ENCODE measurements at places on chromosomes 2 and 18. TPM values are rescaled to one million over a fixed set of nuclear protein-coding genes. Genes with fewer than 3 reads are reported as not detected.
A peak's percentile ranks its signal among the peaks of the same experiment; 100 is the strongest.

DNA sequence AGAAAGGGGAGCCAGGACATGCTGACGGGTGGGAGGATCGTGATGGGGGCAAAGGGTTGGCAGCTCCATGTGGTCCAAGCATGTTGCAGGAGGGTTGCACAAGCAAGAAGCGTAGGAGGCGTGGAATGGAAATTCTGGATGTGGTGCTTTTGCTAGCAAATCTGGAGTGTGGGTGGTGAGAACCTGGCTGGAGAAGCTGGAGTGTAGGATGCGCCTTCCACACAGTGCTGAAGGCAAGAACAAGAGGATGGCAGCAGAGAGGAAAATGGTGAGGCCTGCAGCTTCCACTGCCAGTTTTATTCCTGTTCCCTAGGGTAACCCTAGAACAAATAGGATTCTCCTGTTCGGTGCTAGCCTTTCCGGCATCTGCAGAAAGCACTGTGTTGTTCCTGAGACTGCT lies 22.4 kb downstream of the CREG2 start:
- DNase-seq = no peak

- DNase-seq = no peak
Measured at GRCh38 chr2:168216351-168217005, 30.9 kb downstream of the STK39 start.

- DNase-seq = no peak
Measured at GRCh38 chr2:230974096-230974913, 21.6 kb upstream of the SPATA3 start.

- no peak for DNase-seq
Measured at GRCh38 chr18:46793565-46793964, 36.7 kb upstream of the ST8SIA5 start.

GRCh38 chr2:86686905-86687304 lies 33.2 kb upstream of the RMND5A start:
- no peak for DNase-seq

The ACYP2 gene
- polyA plus RNA-seq = 27.6 TPM

The EVA1A gene
- polyA plus RNA-seq = 5.0 TPM

GRCh38 chr2:45210462-45211195 lies 201.4 kb upstream of the SIX2 start:
- DNase-seq = no peak

DNA sequence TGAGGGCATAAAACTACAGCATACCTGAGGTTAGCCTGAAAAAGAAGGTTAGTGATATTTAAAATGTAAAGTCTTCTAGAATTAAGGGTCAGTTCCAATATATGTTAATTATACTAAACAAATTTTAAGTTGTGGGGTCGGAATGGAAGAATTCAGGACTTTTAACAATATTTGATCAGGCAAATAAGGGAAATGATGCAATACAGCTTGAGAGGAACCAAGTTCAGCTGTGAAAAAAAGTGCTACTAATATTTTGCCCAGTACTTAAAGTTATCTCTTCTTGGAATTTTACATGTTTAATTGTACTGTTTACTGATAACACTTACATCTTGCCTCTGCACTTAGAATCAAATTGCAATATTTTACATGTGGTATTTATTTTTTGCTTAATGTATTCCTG lies 345.5 kb upstream of the CWC22 start:
- no peak for DNase-seq

DNA sequence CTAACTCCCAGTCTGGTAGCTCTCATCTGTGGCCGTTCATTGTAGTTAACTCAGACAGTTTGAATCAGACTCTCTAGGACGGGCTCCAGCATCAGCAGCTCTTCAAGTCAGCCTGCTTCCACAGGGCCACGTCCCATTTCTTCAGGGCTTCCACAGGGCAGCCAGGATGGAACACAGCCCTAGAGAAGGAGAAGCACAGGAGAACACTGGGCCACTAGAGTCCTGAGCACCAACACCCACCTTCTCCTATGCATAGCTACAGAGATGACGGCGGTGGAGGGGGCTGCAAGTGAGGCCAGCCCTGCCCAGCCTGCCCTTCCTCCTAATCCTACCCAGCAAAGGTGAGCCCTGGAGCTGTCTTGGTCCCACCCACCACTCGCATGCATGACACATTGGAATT lies 10.2 kb upstream of the TEX261 start:
- DNase-seq = no peak

DNA sequence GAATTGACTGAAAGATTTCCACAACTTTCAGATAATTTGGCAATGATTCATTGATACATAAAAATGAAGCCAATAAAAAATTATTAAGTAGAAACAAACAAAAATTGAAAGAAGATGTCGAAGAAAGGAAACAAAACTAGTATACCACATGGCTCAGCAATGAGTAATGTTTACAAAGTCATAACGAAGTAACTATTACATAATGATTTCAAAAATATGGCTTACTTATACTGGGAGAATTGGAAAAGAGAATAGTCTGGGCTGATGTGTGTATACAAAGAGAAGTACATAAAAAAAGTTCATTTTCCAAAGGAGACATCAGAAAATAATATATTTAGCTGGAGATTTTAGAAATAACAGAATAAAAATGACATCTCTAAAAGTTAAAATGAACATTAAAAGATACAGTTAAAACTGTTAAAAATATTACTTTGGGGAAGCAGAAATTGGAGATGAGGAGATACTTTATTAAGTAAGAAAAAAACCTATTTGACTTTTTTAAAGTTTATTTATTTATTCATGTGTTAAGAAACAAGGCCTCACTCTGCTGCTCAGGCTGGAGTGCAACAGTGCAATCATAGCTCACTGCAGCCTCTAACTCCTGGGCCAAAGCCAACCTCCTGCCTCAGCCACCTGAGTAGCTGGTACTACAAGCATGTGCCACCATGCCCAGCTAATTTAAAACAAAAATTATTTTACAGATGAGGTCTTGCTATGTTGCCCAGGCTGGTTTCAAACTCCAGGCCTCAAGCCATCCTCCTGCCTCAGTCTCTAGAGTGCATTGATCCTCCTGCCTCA lies 409.7 kb upstream of the PIK3C3 start:
- no peak for DNase-seq

DNA sequence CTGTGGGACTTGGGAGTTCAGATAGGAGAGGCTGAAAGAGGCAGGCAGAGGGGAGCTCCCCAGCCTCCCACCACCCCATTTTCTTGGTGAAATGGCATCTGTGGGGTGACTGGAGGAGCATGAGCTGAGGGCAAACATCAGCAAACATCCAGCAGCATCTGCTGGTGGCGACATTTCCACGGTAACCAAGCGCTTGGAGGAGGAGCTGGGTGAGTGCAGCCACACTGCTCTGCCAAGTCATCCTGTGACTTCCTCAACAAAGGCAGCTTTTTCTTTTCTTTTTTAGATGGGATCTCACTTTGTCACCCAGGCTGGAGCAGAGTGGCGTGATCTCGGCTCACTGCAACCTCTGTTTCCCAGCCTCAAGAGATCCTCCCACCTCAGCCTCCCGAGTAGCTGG lies 5.6 kb downstream of the TXNL4A start:
- no peak for DNase-seq

The SPIRE1 gene
- 12.7 TPM for polyA plus RNA-seq

GRCh38 chr2:218876562-218877219 lies 4.0 kb upstream of the WNT10A start:
- DNase-seq = no peak

The SERPINB12 gene
- polyA plus RNA-seq = 0.53 TPM

- no peak for DNase-seq
Measured at GRCh38 chr2:226544596-226545210, 254.9 kb downstream of the IRS1 start.

- DNase-seq = no peak
Measured at GRCh38 chr2:83650161-83650560, 808.9 kb downstream of the SUCLG1 start.

The DLGAP1 gene
- 1.9 TPM for polyA plus RNA-seq

DNA sequence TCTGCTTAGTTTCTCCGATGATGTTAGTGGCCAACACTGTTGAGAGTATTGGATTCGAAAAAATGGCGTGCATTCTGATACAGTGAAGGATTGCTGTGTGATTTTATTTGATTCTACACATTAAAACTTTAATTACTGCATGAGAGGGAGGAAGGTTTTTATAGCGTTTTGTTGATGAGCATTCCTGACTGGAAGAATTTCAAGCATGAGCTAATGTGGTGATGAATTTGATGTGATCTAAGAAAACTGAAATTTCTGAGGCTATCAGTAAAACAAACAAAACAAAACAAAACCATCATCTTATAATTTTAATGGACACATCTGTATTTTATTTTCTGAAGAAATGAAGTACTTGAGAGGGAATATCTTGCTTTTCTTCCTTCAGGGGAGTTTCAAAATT lies 59.6 kb downstream of the ITGB6 start:
- DNase-seq = no peak

The MC5R gene
- 3.1 TPM for polyA plus RNA-seq

- DNase-seq = no peak
Measured at GRCh38 chr18:78780719-78781600, 198.7 kb upstream of the SALL3 start.

DNA sequence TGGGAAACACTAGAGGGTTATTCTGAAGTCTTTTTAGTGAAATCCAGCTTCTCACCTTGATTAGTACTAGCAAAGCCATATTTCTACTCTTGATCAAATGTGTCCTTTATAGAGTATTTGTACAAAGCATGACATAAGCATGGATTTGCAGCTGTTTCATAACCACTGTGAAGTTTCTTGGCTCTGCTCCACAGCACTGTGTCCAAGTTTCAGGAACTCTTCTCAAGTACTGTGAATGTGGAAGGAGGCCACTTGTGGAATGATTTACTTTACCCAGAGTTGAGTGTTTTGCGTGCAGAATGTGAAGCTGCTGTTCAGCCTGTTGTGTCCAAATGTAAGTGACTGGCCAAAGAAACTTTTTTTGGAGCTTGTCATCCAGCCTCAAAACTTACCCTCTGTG lies 16.2 kb upstream of the MAPRE2 start:
- peak; percentile 99 for DNase-seq

DNA sequence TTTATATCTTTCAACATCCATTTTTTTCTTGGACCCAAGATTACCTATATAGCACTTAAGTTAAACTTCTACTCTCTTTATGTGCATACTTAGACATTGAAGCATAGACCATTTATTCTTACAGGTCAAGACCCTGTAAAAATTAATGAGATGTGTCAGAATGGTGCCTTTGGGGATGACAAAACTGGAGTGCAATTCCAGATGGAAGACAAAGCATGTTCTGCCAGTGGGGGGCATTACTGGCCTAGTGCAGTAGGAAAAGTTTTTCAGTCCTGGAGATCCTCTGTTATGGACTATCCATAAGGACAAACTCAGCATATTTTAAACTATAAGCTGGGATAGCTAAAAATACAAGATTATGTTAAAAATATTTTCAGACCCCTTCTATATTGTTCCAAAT lies 57.8 kb upstream of the MMADHC start:
- DNase-seq = no peak

DNA sequence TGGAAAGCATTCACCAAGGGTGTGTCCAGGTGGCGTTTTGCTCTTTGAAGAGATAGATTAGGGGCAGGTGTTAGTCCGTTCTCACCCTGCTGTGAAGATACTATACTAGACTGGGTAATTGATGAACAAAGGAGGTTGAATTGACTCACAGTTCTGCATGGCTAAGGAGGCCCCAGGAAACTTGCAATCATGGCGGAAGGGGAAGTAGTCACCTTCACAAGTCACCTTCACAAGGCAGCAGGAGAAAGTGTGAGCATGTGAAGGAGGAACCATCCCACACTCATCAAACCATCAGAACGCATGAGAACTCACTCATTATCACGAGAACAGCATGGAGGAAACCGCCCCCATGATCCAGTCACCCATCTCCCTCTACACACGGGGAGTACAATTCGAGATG lies 135.7 kb upstream of the NFATC1 start:
- no peak for DNase-seq

- DNase-seq = no peak
Measured at GRCh38 chr18:80170395-80171053, 61.5 kb downstream of the ADNP2 start.

GRCh38 chr2:79373358-79374130 lies 139.3 kb upstream of the CTNNA2 start:
- DNase-seq = no peak

DNA sequence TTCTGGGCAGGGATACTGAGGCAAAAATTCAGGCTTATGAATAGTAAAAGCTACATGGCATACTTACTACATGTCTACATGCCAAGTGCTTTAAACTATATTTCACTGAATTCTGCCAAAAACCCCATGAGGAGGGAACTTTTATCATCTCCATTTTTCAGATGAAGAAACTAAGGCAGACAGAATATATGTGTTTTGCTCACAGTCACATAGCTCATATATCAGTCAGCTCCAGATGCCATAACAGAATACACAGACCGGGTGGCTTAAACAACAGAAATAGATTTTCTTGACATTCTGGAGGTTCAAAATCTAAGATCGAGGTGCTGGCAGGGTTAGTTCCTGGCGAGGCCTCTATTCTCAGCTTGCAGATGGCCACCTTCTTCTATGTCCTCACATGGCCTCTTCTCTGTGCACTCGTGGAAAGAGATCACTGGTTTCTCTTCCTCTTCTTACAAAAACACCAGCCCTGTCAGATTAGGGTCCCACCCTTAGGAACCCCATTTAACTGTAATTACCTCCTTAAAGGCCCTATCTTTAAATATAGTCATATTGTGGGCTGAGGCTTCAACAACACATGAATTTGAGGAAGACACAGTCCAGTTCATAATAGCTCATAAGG lies 27.1 kb upstream of the CREB1 start:
- no peak for DNase-seq

DNA sequence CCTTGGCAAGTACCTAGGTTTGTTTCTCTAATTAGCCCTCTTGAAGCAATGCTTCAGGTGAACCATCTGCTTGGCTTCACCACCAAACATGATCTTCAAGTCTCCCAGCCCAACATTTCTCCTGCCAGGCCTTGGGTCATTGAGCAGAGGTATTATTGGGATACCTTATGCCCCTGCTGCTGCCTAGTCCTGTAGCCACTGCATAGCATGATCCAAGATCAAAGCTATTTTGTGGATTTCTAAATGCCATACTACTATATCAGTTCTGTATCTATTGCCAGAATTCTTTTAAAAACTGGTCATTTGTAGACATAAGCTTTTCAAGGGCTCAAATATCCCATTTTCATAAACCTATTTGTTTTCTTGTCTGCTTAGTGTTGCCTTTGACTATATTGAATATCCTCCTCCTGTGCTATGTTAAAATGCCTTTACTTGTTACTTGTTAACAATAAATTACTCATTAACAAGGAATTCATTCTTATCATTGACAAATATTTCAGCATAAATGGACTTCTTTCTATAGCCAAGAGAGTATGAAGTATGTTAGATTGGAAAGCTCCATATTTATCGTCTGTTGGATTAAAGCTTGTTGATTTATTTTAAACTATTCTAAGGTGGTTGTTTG lies 204.5 kb upstream of the RBBP8 start:
- DNase-seq = no peak

GRCh38 chr2:230286048-230286447 lies 40.9 kb upstream of the SP140L start:
- DNase-seq = no peak

- no peak for DNase-seq
Measured at GRCh38 chr18:74197705-74198341, 49.5 kb downstream of the TIMM21 start.

GRCh38 chr2:229205704-229206103 lies 65.4 kb downstream of the PID1 start:
- no peak for DNase-seq

- DNase-seq = no peak
Measured at GRCh38 chr18:12839526-12840196, 44.4 kb downstream of the PTPN2 start.

Measured in forelimb muscle (tissue), 1 donor.